ENCODE measurements at places on chromosomes 4 and X.

DNA sequence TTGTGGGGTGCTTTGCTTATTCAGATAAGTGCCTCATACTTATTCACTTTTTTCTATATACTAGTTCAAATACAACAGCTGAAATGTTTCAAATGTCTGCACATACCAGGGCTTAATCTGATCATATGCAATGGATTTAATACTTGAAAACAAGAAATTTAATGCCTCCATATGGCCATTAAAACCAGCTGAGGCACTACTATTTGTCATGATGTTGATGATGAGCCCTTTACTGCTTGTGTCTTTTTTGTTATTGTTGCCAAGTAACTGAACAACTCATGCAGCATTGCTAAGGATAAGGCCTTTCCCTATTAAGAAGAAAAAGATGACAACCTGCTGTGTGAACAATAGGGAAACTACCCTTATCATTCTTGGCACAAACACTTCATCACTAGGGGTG lies 52.5 kb downstream of the MAGEB10 start:
- no peak for DNase-seq

GRCh38 chrX:44036336-44036735 lies 63.1 kb upstream of the NDP start:
- DNase-seq, result peak; percentile 53

DNA sequence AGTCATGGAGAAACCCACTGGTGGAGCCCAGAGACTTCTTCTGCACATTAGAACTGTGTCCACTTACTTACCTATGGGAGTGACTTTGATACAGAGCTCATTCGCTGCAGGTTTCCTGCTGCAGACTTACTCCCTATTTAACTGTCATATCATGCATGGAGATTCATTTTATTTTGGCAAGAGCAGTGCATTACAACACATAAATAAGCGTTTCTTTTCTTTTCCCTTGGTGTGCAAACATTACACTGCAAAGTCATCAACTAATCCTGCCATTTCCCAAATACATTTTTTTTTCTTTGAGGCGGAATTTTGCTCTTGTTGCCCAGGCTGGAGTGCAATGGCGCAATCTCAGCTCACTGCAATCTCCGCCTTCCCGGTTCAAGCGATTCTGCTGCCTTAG lies 230.9 kb upstream of the SFRP2 start:
- no peak for DNase-seq

GRCh38 chr4:106329041-106329618 lies 12.8 kb downstream of the AIMP1 start:
- DNase-seq, result peak; percentile 58

DNA sequence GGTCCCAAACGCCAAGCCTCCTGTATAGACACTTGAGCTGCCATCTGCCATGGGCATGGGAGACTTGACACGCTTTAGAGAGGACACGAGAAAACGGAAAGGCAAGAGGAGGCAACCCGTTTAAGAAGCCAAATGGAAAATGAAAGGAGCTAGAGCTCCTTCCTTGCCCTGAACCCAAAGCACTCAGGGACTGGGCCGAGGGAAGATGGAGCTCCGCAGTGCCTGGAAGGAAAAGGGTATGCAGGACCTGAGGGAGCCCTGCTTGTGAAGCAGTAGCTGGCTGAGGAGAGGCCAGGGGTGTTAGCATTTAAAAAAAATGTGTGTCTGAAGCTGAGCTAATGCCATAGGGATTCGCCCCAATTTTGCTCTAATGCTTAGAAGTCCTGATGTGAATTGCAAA lies 15.1 kb downstream of the MCF2 start:
- no peak for DNase-seq

- DNase-seq, result peak; percentile 18
These were observed 2.9 kb upstream of the CXCL1 start for GRCh38 chr4:73866246-73866645.

- DNase-seq, result no peak
These were observed 33.5 kb downstream of the GPAT3 start for GRCh38 chr4:83569429-83569828.

DNA sequence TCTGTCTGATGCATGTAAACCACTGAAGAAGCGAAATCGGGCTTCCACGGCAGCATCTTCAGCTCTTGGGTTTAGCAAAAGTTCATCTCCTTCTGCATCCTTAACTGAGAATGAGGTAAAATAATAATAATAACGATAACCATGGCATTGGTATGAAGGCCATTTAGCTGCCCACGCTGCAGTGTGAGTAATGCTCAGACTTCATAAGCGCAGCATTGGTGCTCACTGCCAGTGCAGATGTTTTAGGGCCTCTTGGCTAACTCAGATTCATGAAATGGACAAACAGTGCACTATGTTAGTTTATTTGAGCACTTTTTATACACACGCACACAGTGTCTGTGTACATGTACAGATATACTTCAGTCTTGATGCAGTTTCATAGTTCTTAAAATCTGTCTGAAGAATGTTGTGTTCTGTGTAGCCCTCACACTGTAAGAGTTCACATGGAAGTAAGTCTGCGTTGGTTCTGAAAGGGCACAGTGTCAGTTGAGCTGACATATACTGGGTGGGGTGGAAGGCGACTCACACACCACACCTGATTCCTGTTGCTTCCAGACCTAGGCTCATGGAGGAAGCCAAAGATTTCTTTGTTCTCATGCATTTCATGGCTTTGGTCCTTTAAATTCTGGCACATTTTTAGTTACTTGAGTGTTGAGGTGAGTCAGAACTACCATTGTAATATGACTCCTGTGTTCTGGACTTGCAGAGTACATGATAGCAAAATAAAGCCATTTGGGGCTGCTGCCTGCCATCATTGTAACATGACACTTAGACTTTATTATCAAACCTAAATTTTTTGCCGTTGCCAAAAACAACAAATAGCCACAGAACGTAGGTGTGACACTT lies 68.7 kb downstream of the NSD2 start:
- peak; percentile 87 for DNase-seq

DNA sequence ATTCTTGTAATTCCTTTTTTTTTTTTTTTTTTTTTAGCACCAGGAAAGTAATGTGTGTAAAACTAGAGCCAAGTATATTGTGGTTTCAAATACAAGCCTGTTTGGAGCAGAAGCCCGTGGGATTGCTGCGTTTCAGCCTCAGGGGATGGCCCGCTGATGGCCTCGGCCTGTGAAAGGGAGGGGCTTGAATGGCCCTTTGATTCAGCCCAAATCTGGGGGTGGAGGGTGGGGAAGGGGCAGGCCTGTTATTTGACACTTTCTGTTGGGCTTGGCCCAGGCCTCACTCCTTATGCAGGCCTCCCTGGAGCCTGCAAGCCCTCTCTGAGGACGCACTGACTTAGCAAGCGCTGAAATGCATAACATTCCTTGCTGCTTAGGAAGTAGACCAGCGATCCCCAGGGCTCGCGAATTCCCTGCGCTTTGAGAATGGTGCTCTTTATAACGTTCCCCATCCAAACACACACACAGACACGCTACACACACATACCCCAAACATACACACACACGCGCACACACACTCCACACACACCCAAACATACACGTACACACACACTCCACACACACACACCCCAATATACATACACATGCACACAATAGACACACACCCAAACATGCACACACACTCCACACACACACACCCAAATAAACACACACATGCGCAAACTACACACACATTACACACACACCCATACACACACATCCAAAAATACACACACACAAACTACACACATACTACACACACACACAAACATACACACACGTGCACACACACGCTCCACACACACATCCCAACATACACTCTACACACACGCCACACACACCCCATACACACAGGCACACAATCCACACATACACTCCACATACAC lies 29.6 kb downstream of the TLR10 start:
- peak; percentile 98 for DNase-seq

DNA sequence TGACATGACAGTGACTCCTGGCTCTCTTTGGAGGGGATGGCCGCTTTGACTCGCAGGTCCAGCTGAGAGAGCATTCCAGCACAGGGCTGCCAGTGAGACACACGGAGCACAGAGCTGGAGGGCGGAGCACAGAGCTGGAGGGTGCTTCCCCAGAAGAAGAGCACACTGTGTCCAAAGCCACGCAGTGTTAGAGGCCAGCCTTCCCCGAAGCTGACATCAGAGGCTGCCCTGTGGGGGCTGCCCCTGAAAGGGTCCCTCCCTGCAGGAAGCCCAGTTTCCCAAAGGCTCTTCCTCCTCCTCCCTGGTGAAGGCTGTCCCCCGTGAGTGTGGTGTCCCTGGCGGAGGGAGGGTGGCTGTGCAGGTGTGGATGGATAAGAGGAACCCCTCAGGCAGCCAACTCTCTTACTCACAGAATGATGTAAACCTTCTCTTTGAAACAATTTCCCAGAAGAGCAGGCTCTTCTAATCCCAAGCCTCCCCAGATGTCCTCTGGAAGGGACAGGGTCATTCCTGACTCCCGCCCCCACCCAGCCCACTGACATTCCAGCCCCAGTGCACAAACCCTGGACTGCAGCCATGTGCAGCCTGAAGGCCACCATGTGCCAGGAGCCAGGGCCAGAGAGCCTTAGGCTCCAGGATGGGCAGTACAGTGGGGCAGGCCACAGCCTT lies 53.4 kb downstream of the PSAPL1 start:
- no peak for DNase-seq

Data from adipocyte (in vitro differentiated cells).